Activated CD4-positive, alpha-beta memory T cell treated with anti-CD3 and anti-CD28 coated beads, Interleukin-2, amount 10 ng/mL, durations not matched to agents 7 days and 5 days (primary cell): ENCODE measurements at places on chromosomes 12 and 14. TPM values are rescaled to one million over a fixed set of nuclear protein-coding genes. Genes with fewer than 3 reads are reported as not detected.

DNA sequence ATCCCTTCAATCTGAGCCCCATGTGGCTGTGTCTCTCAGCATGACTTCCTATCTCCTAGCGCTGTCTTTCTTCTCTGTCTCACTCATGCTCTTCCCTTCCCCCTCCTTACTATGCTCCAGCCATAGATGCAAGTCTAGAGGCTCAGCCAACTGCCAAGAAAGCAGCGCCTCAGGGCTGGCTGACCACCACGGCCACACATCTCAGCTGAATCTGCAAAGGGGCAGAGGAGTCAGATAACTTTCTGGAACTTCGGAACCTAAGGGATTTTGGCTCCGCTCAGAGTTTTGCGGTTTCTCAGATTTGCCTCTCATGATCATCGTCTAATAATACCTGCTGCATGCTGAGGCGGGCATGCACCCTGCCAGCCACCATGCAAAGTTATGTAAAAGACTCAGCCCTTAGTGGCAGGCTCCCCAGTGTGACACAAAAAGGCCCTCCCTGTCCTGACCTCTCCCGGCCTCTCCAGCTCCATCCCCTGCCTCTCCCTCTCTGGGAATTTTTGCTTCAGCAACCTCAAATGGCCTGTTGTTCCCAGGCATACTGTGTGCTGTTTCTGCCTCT, 5.0 kb upstream of the FGF6 start:
- peaks cover 2% of the 10 kb centered on the region for H3K4me1 ChIP-seq
- DNase-seq = no peak
- H3K27ac ChIP-seq = no peak overlapping the region
- H3K27me3 ChIP-seq = peaks cover 44% of the 10 kb centered on the region

- no peak for DNase-seq
- H3K4me3 ChIP-seq = no peak overlapping the region
- H3K36me3 ChIP-seq = peaks cover 76% of the 10 kb centered on the region
- H3K27me3 ChIP-seq = no peaks in the 10 kb centered on the region
- no peak overlapping the region for H3K27ac ChIP-seq
- H3K4me1 ChIP-seq = no peaks in the 10 kb centered on the region
Measured at GRCh38 chr12:120571299-120571698, 9.9 kb downstream of the POP5 start.

The SELPLG gene
- total RNA-seq = 289 TPM

The C1QL4 gene
- not detected for total RNA-seq

DNA sequence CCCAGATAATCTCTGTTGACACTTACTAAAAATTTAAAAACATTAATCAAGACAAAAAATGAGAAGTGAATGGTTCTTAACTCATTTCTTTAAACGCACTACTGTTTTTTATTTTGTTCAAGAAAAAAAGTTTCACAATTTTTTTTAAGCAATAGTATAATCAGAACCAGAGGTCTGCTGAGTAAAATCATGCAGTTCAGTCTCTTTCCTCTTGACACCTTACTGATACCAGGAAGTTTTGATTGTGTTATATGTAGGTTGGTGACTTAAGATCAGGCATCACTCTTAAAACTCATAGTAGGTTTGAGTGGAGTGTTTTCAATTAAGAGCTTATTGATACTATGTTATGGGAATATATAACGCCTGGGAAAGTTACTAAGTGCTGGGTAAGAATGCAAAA, 121.4 kb downstream of the TRMT5 start:
- H3K27ac ChIP-seq = no peak overlapping the region
- peaks cover 24% of the 10 kb centered on the region for H3K36me3 ChIP-seq
- H3K4me1 ChIP-seq = peaks cover 24% of the 10 kb centered on the region

DNA sequence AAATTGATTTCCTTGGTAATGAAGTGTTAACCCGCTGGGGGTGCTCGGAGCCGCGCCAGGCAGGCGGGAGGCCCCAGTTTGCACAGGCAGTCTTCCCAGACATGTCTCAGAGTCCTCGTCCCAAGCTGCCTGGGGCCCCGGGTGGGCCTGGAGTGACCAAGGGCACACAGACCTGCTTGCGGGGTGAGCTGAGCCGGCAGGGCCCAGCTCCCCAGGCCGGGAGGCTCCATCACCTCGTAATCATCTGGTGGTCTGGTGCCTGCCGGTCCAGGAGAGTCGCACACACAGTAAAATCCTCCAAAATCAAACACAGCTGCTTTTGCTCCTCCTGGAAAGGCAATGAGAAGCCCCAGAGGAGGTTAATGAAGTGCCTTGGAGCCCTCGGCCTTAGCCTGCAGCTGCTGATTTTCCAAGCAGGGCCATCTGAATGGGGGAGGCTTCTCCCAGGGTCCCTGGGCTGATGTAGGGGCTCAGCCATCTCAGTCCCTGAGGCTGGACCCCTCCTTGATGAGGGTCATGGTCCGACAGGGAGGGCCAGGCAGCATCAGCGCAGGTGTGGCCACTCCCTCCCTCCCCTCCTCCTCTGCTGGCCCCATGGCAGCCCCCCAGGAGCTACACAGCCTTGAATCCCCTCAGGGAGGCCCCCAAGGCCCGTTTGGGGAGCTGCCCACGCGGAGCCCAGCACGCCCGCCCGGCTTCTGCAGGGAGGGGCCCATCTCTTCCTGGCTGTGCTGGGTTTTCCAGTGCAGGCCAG, 39.4 kb upstream of the FBRSL1 start:
- peaks cover 4% of the 10 kb centered on the region for H3K27me3 ChIP-seq
- no peak overlapping the region for H3K27ac ChIP-seq
- H3K4me3 ChIP-seq = no peak overlapping the region
- H3K36me3 ChIP-seq = no peaks in the 10 kb centered on the region
- peaks cover 22% of the 10 kb centered on the region for H3K4me1 ChIP-seq

The DLGAP5 gene
- 95.8 TPM for total RNA-seq

GRCh38 chr12:88235183-88235833, 93.2 kb downstream of the TMTC3 start:
- peaks cover 3% of the 10 kb centered on the region for H3K36me3 ChIP-seq
- H3K4me3 ChIP-seq = no peak overlapping the region
- no peak overlapping the region for H3K27ac ChIP-seq
- no peaks in the 10 kb centered on the region for H3K27me3 ChIP-seq
- H3K4me1 ChIP-seq = peaks cover 12% of the 10 kb centered on the region
- DNase-seq = no peak

DNA sequence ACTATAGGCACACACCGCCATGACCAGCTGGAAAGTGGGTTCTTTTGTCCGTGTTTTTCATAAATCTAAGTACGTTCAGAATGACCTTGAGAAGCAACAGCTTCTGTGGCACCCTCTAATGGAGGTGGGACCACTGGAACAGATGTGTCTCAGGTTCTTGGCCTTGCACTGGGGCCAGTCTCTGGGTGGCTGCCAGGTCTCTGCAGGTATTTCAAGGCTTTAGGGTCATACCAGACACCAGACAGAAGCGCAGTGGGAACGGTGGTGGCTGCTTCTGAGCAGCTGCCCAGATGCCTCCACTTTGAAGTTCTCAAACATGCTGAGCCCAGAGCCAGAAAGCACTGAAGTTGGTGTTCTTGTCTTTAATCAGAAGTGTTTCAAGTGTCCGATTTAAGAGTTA, 75.0 kb upstream of the RBM19 start:
- peaks cover 3% of the 10 kb centered on the region for H3K27me3 ChIP-seq
- no peak for DNase-seq
- no peaks in the 10 kb centered on the region for H3K36me3 ChIP-seq
- no peak overlapping the region for H3K4me3 ChIP-seq

The CLEC6A gene
- total RNA-seq = not detected

DNA sequence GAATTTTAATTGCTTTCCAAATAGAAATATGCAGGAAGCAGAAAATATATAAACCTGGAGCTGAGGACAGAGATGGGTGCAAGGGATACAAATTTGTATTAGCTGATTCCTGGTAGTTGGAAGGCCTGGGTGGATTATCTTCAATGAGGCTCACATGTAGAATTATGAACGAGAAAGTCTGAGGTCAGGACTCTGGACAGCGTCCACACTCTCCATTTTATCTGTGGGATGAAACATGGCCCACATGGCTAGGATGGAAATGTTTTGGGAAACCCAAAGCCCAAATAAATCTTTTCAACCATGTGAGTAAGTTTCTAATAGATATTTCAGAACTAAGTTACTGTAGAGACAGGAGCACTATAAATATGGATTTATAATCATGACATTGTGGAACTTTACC, 256.1 kb downstream of the APAF1 start:
- peaks cover 29% of the 10 kb centered on the region for H3K27me3 ChIP-seq
- H3K27ac ChIP-seq = no peak overlapping the region
- H3K4me1 ChIP-seq = no peaks in the 10 kb centered on the region
